ENCODE measurements at places on chromosomes 5 and 9. TPM values are rescaled to one million over a fixed set of nuclear protein-coding genes. Genes with fewer than 3 reads are reported as not detected.

TLR4 gene
- total RNA-seq = 1.3 TPM

SH2D3C gene
- total RNA-seq = 6.0 TPM

MXD3 gene
- total RNA-seq = 36.9 TPM

CDC20B gene
- not detected for total RNA-seq

CYFIP2 gene
- 74.5 TPM for total RNA-seq

GRCh38 chr5:45533663-45534062, 162.5 kb downstream of the HCN1 start:
- H3K36me3 ChIP-seq = no peaks in the 10 kb centered on the region
- H3K27me3 ChIP-seq = no peaks in the 10 kb centered on the region
- H3K4me3 ChIP-seq = no peak overlapping the region
- no peak for DNase-seq
- H3K27ac ChIP-seq = peak overlapping the region; percentile 32
- peaks cover 16% of the 10 kb centered on the region for H3K4me1 ChIP-seq

DNA sequence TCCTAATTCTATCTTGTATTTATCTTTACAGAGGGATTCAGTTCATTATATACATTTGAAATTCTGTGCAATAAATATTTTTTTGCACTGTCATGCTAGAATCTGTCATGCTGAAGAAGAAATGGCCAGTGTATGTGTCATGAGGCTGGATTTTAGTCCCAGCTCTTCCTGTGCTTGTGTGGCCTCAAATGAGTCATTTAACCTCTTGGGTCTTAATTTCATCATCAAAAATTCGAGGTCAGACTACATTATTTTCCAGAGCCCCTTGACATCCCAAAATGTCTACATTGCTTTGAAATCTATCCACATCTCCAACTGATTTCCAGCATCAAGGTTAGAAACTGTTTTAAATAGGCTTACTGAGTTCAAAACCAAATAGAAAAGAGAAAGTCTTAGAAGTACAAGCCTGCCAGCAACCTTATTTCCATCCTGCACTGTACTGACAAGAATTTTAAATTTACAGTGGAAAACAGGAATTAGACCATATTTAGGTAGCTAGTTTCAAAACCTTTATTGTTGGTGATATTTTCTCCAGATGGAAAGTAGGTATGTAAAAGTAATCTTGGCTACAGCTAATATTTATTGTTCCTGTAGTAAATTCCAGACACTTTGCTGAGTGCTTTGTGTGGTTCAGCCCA, 96.7 kb upstream of the MAMDC2 start:
- no peaks in the 10 kb centered on the region for H3K36me3 ChIP-seq
- peak overlapping the region; percentile 92 for H3K27ac ChIP-seq
- no peaks in the 10 kb centered on the region for H3K27me3 ChIP-seq
- H3K4me3 ChIP-seq = no peak overlapping the region

GRCh38 chr9:5764130-5764868, 68.6 kb downstream of the ERMP1 start:
- H3K27ac ChIP-seq = no peak overlapping the region
- no peaks in the 10 kb centered on the region for H3K27me3 ChIP-seq
- no peaks in the 10 kb centered on the region for H3K4me1 ChIP-seq
- DNase-seq = no peak

GRCh38 chr5:176171171-176171760, 67.0 kb upstream of the SIMC1 start:
- no peaks in the 10 kb centered on the region for H3K36me3 ChIP-seq
- no peaks in the 10 kb centered on the region for H3K4me1 ChIP-seq
- H3K27me3 ChIP-seq = peaks cover 34% of the 10 kb centered on the region
- no peak for DNase-seq

DNA sequence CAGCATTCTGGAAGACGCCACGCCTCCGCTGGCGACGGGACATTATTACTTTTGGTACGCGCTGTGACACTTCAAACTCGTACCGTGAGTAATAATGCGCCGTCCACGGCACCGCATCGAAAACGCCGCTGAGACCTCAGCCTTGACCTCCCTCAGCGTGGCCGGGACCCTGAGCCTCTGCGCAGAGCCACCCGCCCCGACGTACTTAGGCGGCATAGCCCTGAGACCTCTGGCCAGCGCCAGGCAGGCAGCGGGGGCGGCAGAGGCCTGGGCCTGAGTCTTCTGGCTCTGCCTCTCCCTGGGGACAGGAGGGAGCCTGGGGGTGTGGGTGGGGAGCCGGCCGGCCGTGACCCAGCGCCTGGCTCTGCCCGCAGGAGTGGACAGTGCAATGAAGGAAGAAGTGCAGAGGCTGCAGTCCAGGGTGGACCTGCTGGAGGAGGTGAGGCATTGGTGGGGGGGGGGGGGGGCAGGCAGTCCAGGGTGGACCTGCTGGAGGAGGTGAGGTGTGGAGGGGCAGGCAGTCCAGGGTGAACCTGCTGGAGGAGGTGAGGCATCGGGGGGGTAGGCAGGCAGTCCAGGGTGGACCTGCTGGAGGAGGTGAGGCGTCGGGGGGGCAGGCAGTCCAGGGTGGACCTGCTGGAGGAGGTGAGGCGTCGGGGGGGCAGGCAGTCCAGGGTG, 8.0 kb downstream of the EGFL7 start:
- no peaks in the 10 kb centered on the region for H3K4me1 ChIP-seq
- peak overlapping the region; percentile 41 for H3K4me3 ChIP-seq
- no peak for DNase-seq
- H3K36me3 ChIP-seq = no peaks in the 10 kb centered on the region

- peaks cover 9% of the 10 kb centered on the region for H3K4me1 ChIP-seq
- no peaks in the 10 kb centered on the region for H3K36me3 ChIP-seq
- H3K4me3 ChIP-seq = no peak overlapping the region
- H3K27me3 ChIP-seq = peaks cover 80% of the 10 kb centered on the region
These were observed 5.5 kb downstream of the FOXB2 start for GRCh38 chr9:77024776-77025545.

GRCh38 chr5:13866792-13867191, 77.7 kb downstream of the DNAH5 start:
- no peaks in the 10 kb centered on the region for H3K36me3 ChIP-seq
- H3K27me3 ChIP-seq = peaks cover 9% of the 10 kb centered on the region
- no peak overlapping the region for H3K4me3 ChIP-seq

DNA sequence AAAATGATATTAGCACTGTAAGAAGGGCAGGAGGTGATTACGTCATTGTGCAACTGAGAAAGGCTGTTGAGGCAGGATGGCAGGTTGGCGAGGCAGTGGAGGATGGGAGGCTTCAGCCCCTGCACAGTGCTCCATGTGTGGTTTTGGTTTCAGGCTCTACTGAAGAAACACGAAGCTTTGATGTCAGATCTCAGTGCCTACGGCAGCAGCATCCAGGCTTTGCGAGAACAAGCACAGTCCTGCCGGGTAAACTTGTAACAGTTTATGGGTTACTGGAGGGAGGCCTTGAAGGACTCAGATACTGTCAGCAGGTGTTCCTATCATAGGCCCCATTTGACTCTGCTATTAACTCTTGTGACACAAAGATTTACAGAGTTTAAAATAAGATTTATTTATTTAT, 35.1 kb downstream of the SPTAN1 start:
- H3K4me3 ChIP-seq = no peak overlapping the region
- H3K36me3 ChIP-seq = peaks cover 19% of the 10 kb centered on the region
- no peak for DNase-seq
- H3K27me3 ChIP-seq = no peaks in the 10 kb centered on the region

- H3K4me1 ChIP-seq = peaks cover 44% of the 10 kb centered on the region
- no peak overlapping the region for H3K27ac ChIP-seq
- H3K4me3 ChIP-seq = no peak overlapping the region
- peaks cover 21% of the 10 kb centered on the region for H3K27me3 ChIP-seq
- H3K36me3 ChIP-seq = no peaks in the 10 kb centered on the region
These were observed 35.7 kb upstream of the GABRP start for GRCh38 chr5:170747851-170748250.

- no peaks in the 10 kb centered on the region for H3K36me3 ChIP-seq
- no peak overlapping the region for H3K27ac ChIP-seq
- H3K4me3 ChIP-seq = no peak overlapping the region
- DNase-seq = no peak
- no peaks in the 10 kb centered on the region for H3K4me1 ChIP-seq
- no peaks in the 10 kb centered on the region for H3K27me3 ChIP-seq
These were observed 24.6 kb downstream of the PDZD2 start for GRCh38 chr5:31663519-31663918.

DNA sequence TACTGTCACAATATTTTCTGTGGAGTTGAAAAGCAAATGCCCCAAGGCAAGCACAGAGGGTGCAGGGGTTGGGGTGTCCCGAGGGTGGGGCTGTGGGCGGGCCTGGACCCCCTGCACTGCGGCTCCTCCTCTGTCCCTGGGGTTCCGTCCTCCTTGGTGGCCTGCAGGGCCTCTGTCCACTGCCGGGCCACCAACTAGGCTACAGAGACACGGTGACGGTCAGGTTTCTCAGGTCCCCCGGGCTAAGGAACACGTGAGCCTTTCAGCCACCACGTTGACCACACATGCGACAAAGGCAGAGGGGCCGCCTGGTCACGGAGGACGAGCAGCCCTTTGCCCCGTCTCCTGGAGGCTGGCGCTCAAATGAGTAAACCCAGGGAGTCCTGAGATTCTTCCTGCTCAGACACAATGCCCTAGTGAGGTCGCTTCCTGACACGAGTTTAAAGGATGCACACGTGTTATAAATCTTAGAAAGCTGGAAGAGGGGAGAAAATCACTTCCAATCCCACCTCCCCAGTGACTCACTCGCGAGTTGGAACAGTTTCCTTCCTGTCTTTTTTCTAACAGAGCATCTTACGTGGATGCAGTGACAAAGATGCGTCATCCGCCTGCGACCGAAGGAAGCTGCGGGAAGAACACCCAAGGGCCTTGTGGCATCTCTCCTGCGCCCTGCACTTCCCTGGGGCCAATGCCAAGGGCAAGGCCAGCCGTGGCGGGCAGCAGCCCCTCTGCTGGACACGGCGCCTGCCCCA, 24.8 kb upstream of the OBP2B start:
- H3K27ac ChIP-seq = no peak overlapping the region
- H3K4me3 ChIP-seq = no peak overlapping the region
- H3K27me3 ChIP-seq = no peaks in the 10 kb centered on the region
- peaks cover 16% of the 10 kb centered on the region for H3K4me1 ChIP-seq

DNA sequence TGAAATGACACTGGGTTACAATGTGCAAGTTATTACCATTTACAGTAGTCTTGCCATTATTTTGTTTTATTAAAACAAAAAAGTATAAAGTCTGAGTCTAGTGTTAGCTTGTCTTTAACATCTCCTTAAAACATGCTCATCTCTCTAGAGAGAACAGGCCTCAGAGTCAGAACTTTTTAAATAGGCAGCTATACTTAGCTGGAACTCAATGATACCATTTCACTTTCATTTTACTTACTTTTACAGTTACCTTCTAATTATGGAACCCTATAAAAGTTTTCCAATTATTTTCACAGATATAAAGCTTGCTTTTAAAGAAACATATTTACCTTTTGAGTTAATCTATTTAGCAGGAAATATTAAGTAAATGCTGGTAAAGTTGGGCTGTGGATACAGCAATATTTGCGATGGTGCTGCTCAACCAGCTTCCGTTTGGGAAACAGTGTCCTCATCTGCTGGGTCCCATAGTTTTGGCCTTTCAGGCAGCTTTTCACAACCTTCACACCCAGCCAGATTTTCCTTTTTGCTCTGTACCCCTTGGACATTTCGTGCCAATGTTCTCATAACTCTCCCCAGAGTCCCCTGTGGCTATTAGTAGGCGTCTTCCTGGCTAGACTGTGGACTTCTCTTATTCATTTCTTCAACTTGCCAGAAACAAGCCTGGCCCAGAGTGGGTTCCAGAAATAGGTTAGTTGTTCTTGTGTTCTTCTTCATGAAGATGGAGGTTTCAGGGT, 36.3 kb upstream of the UBTD2 start:
- DNase-seq = no peak
- no peaks in the 10 kb centered on the region for H3K4me1 ChIP-seq
- H3K36me3 ChIP-seq = no peaks in the 10 kb centered on the region
- H3K27ac ChIP-seq = no peak overlapping the region
- no peak overlapping the region for H3K4me3 ChIP-seq
- H3K27me3 ChIP-seq = no peaks in the 10 kb centered on the region

DNA sequence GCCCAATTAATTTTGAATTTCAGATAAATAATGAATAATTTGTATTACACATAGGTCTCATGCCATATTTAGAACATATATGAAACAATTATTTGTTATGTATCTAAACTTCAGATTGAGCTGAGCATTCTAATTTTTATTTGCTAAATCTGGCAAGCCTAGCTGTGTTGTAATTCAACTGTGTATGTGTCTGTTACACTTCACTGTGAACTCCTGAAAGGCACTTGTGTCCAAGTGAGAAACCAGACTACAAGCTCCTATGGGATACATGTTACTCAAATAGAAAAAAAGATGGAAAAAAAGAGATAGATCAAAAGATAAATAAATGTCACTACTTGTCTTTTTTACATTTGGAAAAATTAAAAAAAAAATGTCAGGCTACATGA, 56.5 kb upstream of the ANKRD55 start:
- no peak overlapping the region for H3K4me3 ChIP-seq
- H3K4me1 ChIP-seq = peaks cover 10% of the 10 kb centered on the region
- H3K27ac ChIP-seq = no peak overlapping the region
- H3K36me3 ChIP-seq = no peaks in the 10 kb centered on the region
- no peak for DNase-seq

- H3K4me3 ChIP-seq = no peak overlapping the region
- no peak for DNase-seq
- H3K36me3 ChIP-seq = no peaks in the 10 kb centered on the region
These were observed 231.4 kb downstream of the PDE4D start for GRCh38 chr5:59661954-59662615.

GRCh38 chr9:1514776-1515363, 464.7 kb downstream of the DMRT2 start:
- H3K27ac ChIP-seq = no peak overlapping the region
- H3K27me3 ChIP-seq = peaks cover 4% of the 10 kb centered on the region
- H3K4me3 ChIP-seq = no peak overlapping the region
- H3K36me3 ChIP-seq = no peaks in the 10 kb centered on the region
- no peak for DNase-seq

GRCh38 chr5:132777209-132778069, at the start of gene SEPTIN8:
Gene SEPTIN8 (minus strand): TSS chr5:132777239. CDS start chr5:132777137, 102 bp downstream.
- H3K4me1 ChIP-seq = peaks cover 21% of the 10 kb centered on the region
- H3K4me3 ChIP-seq = peak within 1 kb of the TSS; percentile 92
- DNase-seq = peak; percentile 47
- no peak within 1 kb of the TSS for H3K27ac ChIP-seq
- peaks cover 35% of the 10 kb centered on the region for H3K27me3 ChIP-seq
- H3K36me3 ChIP-seq = no peaks in the 10 kb centered on the region

DNA sequence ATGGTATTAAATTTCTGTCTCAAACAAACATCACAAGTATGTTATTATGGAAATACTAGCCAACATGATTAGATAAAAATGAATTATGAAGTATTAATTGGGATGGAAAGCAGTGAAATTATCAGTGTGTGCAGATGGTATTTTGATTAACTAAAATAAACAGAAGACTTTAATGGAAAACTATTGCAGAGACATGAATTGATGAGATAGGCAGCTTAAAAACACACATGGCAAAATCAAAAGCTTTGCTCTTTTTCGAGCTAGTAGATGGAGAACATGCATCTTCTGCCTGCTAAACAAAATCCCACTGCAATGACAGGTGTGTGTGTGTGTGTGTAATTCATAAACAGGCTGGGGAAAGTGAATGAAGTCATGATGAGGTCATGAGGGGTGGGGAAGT, 426.2 kb downstream of the MTRR start:
- H3K27ac ChIP-seq = no peak overlapping the region
- H3K36me3 ChIP-seq = no peaks in the 10 kb centered on the region
- DNase-seq = no peak
- H3K4me1 ChIP-seq = no peaks in the 10 kb centered on the region

GRCh38 chr5:81288021-81288433, 13.4 kb upstream of the ZCCHC9 start:
- H3K4me3 ChIP-seq = no peak overlapping the region
- no peaks in the 10 kb centered on the region for H3K27me3 ChIP-seq
- no peak for DNase-seq
- H3K36me3 ChIP-seq = peaks cover 43% of the 10 kb centered on the region
- H3K27ac ChIP-seq = no peak overlapping the region
- peaks cover 12% of the 10 kb centered on the region for H3K4me1 ChIP-seq
